ENCODE measurements at places on chromosomes 13 and 19.

DNA sequence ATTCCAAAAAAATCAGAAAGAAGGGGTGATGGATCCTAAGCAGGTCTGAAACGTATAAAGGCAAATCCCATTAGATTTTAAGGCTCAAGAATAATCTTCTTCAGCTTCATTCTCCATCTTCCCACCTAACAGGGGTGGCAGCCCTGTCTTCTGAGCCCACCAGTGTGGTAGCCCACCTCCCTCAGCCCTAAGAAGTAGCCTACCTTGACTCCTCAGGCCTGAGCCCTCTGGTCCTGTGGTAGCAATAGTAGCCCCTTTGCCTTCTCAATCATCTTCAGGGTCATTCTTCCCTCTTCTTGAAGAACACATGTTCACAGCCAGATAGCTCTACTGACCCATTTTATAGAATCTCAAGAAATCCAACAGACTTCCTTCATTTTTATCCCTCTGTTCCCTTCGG lies 33.7 kb downstream of the N4BP2L2 start:
- DNase-seq = no peak

DNA sequence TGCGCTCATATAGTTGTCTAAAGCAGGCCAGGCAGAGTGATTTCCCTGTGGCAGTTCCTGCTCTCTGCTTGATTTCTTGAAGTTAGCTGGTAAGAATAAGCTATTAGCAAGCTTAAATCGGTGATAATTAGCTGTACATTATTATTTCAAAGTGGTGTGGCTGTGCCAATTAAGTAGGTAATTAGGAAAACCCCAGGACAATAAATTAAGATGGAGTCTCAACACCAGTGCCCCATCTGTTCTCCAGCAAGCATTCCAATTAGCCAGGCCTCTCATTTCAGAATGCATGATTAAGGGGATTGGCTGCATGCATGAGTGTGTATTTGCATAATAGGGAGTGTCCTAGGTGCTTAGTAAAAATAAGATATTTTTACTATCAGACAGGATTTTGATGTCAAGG lies 342.3 kb downstream of the GPC5 start:
- DNase-seq = no peak

GRCh38 chr19:14407605-14408484 lies 11.3 kb downstream of the DDX39A start:
- DNase-seq = no peak

- DNase-seq = no peak
Observed at GRCh38 chr13:71774863-71775262, 92.1 kb downstream of the DACH1 start.

DNA sequence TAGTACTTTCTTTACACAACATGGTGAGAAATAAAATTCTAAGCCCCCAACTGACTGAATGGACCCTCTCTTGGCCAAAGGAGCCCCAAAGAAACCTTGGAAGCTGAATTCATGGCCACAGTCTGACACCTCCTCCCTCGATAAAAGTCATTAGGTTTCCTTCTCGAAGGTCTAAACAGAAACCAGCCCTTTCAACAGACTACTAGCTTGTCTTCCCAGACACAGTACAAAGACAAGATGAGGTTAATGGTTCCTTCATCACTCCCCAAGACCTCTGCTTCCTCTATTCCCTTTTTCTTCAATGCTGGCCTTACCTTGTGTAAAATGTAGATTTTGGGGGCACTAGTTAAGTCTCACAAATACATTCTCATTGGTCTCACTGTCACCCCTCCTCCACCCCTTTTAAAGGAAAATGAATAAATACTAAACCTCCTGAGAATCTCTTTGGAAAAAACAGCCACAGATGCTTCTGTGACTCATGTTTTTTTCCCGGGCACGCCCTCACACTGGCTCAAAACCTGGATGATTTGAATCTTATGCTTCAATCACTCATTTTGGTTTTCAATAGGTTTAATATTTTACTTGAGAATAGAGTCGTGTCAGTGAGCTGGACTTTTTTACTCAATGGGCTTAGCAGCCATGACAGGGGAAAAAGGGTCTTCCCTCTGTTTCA lies 65.8 kb upstream of the MED4 start:
- DNase-seq = peak; percentile 19

DNA sequence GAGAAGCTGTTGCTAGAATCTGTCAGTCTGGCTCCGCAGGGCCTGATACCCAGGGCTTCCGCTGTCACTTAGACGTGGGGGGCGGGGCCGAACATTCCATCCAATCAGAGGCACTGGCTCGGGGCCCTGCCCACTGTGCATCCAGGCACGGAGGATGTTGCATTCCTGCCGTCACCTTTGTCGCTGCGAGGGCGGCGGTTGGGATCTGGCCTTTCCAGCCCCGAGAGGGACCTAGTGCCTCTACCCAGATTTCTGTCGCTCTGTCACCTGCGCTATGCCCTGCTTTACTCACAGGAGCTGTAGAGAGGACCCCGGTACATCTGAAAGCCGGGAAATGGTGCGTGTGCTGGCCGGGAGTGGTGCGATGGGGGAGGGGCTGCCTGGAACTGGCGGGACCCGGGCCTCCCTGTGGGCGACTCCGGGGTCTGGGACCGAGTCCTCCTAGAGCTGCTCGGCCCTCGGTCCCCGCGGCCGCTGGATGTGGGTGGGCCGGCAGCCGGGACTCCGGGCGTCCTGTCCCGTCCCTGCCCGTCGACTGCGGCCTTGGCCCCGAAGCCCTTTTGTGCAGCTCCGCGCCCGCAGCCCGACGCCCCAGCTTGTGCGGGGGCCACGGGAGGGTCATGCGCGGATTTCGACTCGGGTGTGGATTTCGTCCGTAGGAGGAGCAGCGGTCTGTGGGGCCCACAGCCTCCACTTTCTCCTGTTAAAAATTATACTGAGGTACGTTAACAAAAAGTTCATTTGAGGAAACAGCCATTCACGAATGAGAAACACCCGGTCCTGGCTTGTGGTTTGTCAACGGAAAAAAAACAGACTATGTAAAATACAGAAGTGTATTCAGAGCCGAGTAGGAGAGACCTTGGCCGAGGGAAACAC lies at the start of gene ZNF439:
Gene ZNF439 (plus strand): TSS at position 133 of the 876 bp plus-strand sequence. CDS start 142 bp downstream, at position 275.
- DNase-seq = peak; percentile 77

DNA sequence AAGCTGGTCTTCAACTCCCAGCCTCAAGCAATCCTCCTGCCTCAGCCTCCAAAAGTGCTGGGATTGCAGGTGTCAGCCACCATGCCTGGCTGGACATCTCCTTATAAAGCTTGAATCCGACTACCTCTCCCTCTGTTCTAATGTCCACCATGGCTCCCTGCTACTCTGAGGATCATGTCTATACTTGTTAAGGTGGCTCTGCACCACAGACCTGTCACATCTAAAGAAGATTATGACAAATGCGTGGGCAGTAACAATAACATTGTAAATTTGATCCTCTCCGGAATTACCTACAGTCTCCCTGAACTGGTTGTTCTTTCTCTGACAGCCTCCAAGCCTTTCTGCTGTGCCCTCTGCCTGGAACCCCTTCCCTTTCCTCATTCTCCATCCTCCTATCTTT lies 1.8 kb downstream of the NXNL1 start:
- DNase-seq = no peak

- DNase-seq = no peak
Observed at GRCh38 chr19:16369664-16370576, 45.3 kb downstream of the KLF2 start.
